Fibroblast of skin of right biceps (primary cell): ENCODE measurements at places on chromosomes 12 and 14.

DNA sequence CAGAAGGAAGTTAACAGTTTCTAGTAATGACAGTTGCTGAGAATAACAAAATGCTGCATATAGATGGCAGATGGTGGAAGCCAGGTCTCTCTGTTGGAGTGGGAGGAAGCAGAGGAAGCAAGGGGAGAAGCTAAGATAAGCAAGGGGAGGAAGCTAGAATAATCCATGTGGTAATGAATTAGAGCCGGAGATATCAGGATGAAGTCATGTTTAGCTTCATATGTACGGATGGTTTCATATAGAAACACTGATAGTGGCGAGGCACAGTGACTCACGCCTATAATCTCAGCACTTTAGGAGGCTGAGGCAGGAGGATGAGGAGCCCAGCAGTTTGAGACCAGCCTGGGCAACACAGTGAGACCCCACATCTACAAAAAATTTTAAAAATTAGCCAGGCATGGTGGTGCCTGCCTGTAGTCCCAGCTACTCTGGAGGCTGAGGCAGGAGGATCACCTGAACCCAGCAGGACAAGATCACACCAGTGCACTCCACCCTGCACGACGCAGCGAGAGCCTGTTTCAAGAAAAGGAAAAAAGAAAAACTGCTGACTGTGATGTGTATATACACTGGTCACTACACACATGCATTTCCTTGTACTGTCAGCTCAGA is 49.2 kb downstream of the ANAPC7 start:
- no peak for DNase-seq

DNA sequence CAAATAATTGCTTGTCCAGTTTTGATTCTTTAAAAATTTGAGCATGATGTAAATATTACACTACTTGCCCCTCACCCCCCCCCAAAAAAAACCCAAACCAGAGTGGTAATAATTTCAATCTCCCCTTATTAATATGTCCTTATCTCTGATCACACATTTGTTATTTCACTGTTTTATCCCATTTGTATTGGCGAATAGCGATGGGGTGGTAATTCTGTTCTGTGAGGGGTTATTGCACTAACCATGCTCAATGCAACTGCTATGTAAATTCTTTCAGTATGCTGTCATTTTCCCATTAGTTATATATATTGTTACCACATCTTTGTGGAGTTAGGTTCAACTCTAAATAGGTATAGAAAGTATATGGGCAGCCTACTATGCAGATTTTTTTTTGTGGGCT is 1.1 kb downstream of the RIMKLB start:
- peak; percentile 63 for DNase-seq

GRCh38 chr14:20667957-20668356 is 16.4 kb upstream of the RNASE4 start:
- DNase-seq = no peak

- no peak for DNase-seq
Measured at GRCh38 chr12:49692851-49693250, 14.4 kb downstream of the FMNL3 start.

- DNase-seq = no peak
Measured at GRCh38 chr12:52056801-52057637, 5.8 kb downstream of the NR4A1 start.

- no peak for DNase-seq
Measured at GRCh38 chr12:130778776-130779175, 60.3 kb downstream of the STX2 start.

GRCh38 chr14:95964901-95965300 is 74.3 kb upstream of the C14orf132 start:
- DNase-seq = no peak

GRCh38 chr12:94560431-94561221 is 89.7 kb downstream of the TMCC3 start:
- DNase-seq = peak; percentile 26

DNA sequence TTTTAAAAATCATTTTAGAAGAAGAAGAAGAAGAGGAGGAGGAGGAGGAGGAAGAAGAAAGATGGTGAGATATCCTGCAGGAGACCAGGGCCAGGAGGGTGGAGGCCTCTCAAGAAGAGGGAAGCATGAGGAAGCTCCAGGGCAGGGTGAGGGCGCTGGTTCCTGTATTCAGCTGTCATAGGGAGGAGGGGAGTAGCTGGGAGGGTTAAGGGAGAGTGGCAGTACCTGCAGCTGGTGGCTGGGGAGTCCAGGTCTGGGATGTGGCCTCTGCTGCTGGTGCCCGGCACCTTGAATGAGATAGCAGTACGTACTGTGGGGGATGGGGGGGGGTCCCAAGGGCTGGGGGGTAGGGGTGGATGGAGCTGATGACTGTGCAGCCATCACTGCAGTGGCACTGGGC is 9.8 kb downstream of the RBP5 start:
- DNase-seq = no peak

GRCh38 chr12:8709124-8709830 is 11.5 kb downstream of the RIMKLB start:
- DNase-seq = no peak

- peak; percentile 49 for DNase-seq
Measured at GRCh38 chr12:5173511-5174011, 129.9 kb downstream of the KCNA5 start.

DNA sequence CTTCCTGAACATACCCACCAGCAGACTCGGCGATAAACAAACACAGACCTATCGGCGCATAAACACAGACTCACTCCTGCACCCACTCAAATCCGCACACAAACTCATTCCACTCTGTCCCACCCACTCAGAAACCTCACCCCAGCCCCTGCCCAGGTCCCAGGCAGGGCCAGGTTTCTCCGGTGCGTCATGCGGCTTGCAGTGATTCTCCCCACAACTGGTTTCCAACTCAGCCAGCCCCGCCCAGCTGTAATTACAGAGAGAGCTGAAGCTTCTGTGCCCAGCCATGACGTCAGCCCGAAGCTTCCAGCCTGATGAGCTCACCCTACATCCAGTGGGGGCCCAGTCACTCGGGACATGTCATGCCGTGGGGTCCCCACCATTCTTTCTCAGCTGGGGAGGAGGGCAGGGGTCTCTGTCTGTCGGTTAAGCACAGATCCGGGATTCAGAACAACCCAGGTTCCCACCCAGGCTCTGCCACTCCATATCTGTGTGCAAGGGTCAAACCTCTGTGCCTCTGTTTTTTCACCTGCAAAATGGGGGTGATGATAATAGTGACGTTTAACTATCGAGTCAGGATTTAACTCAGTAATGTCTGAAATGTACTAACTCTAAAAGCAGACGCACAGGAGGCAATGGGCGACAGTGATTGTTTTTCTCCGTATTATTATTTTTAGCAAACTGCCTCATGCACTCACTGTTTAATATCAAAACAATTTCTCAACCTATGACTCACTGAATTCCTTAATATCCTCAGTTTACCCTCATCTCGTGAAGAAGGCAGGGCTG is 2.3 kb upstream of the HSPB8 start:
- DNase-seq = peak; percentile 93

GRCh38 chr12:107329569-107330324 is 236.4 kb upstream of the CRY1 start:
- peak; percentile 68 for DNase-seq

GRCh38 chr14:61478971-61479473 is 157.6 kb downstream of the PRKCH start:
- no peak for DNase-seq

DNA sequence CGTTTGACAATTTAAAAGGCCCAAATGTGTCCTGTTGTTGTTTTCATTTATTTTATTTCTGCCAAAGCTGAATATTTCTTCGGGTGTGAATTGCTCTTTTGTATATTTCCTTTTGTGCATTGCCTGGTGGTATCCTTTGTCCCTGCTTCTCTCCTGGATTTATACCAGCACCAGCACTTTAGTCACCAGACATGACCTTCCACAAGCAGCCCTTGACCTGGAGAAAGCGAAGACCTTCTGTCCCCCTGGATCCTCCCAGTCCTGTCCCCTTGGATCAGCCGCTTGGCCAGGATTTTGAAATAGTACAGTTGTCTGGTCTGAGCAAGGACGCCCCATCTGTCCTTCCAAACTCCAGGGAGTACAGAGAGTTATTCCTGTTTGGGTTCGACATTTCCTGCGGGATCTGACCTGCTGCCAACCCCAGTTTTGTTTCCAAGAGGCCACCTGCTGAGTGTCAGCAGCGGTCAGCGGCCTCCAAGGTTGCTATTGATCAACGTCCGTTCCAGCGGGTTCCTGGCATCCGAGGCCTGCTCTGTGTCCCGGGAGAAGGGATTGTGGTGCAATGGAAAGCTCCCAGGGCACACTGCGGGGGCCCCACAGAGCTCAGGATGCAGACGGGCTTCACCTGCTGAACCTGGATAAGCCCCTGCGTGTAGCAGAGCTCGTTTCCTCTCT is 45.1 kb upstream of the CHGA start:
- no peak for DNase-seq

DNA sequence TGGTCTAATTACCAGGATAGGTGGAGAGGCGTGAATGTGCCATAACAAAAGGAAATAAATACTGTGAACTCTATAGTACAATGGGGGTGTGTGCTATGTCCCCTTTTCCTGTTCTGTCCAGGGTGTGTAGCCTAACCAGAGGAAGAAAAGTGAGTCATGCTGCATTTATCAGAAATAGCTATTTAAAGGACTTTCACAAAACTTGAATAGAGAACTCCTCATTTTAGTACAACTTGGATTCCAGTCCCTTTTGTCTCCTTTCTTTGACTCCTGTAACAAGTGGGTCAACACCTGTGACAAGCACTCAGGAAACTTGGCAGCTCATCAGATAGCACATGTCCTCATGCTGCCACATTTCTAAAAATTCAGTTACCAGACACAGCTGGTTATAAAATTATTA is 123.4 kb downstream of the CCDC91 start:
- peak; percentile 42 for DNase-seq

GRCh38 chr12:125797421-125798175 is 732.4 kb downstream of the AACS start:
- no peak for DNase-seq

DNA sequence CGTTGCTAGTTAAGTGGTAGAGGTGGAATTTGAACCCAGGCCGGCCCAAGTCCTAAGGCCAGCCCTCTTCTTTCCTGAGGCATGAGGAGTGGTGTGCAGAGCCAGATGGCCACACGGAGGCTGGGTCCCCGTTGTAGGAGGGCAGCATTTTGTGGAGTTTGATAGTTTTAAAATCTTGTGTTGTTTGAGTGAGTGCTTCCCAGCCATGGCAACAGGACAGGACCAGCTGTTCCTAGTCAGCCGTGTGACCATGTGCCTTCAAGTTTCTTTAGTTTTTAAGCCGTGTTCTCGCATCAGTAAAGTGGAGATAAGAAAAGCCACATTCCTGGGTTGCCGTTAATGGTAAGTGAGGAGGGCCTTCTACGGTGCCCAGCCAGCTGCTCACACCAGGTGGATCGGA is 44.4 kb downstream of the UBE3B start:
- no peak for DNase-seq

GRCh38 chr14:69780092-69780491 is 13.2 kb downstream of the SRSF5 start:
- DNase-seq = no peak

DNA sequence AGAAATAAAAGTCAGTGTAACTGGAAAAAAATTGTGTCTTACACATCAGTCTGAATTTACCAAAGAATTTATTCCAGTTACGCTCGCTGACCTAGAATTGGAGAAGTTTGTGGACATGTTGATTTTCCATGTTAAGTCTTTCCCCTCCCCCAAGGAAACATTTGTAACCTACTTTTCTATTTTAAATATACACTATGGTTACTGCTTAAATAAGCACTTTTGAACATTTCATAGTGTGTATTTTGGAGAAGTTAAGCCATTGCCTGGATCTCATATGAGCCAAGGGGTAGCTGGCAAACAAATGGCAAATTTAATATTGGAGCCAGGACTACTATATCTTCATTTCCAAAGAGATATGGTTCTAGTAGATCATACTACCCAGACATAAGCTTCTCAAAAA is 42.9 kb upstream of the NT5DC3 start:
- no peak for DNase-seq

DNA sequence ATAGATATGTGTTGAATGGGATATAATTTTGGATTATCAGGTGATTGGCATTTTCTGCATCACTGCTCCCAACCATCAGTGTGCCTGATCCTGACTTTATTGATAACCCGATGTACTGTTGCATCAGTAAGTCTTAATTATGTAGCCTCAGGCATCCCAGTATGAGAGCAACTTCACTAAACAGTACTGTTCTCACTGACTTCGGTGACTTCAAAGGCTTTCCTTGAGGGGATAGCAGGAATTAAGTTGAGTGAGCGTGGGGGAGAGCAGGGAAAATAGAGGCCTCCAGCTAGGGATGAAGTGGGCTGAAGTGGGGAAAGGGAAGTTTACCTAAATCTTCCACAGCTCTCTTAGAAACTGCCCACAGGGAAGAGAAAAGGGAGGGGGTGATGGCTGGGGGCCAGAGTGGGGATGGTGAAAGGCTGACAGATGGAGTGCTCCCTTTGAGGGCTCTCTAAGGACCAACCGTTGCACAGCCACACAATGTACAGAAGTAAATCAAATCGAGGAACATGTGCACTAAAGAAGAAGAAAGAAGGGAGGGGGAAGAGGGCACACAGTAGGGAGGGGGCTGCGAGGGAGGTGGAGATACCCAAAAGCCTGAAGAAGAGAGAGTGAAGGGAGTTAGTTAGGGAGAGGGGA is 10.7 kb upstream of the NEUROD4 start:
- DNase-seq = no peak

GRCh38 chr14:91685600-91685999 is 46.3 kb downstream of the CATSPERB start:
- DNase-seq = no peak

DNA sequence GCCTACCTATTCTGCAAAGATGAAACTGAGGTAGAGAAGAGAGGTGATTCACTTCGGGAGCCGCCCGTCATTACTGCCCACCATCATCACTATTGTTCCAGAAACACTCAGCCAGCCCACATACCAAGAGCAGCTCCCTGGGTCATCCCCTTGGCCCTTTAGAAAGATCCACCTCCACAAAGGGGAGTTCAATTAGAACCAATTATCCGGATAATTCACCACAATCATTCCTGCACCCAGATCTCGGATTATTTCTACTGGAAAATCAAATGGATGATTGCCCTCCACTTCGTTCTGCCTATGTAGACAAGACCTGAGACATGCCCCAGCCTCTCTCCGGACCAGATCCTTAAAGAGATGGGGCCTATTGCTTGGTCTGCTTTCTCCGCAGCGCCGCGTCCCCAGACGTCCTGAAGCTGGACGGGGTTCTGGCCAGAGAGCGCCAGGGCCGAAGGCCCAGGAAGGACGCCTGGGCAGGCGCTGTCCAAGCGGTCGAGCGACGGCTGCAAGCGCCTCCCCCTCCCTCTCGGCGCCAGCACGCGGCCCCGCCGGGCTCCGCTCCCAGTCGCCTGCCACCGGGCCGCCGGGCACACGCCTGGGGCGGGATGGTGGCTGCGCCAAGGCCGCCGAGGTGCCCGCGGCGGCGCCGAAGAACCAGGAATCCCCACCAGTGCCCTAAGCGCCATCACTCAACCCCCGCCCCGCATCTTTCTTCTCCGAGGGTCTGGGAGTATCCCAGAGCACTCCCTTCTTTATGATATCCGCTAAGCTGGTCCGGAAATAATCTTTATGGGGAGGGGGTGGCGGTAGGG is 1.3 kb upstream of the ASCL1 start:
- DNase-seq = no peak

GRCh38 chr12:89210277-89210676 is 142.0 kb downstream of the DUSP6 start:
- DNase-seq = no peak
